ENCODE measurements at places on chromosomes 11 and 22.

GRCh38 chr11:85627332-85627997 is at the start of gene DLG2:
Gene DLG2, minus strand, starts transcription at chr11:85627344.
- DNase-seq, result no peak

DNA sequence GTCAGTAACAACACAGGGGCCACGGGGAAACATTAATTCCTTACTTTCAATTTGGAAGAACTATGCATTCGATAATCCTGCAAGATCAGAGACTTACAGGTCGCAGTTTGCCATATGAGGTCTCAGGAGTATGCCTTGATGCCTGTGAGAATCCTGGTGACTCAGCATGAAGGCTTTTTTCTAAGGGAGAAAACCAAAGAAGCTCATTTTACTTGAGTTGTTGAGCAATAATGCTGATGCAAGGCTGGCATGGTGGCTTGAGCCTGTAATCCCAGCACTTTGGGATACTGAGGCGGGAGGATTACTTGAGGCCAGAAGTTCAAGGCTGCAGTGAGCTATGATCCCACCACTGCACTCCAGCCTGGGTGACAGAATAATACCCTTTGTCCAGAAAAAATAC is 26.6 kb downstream of the ATG16L2 start:
- no peak for DNase-seq

DNA sequence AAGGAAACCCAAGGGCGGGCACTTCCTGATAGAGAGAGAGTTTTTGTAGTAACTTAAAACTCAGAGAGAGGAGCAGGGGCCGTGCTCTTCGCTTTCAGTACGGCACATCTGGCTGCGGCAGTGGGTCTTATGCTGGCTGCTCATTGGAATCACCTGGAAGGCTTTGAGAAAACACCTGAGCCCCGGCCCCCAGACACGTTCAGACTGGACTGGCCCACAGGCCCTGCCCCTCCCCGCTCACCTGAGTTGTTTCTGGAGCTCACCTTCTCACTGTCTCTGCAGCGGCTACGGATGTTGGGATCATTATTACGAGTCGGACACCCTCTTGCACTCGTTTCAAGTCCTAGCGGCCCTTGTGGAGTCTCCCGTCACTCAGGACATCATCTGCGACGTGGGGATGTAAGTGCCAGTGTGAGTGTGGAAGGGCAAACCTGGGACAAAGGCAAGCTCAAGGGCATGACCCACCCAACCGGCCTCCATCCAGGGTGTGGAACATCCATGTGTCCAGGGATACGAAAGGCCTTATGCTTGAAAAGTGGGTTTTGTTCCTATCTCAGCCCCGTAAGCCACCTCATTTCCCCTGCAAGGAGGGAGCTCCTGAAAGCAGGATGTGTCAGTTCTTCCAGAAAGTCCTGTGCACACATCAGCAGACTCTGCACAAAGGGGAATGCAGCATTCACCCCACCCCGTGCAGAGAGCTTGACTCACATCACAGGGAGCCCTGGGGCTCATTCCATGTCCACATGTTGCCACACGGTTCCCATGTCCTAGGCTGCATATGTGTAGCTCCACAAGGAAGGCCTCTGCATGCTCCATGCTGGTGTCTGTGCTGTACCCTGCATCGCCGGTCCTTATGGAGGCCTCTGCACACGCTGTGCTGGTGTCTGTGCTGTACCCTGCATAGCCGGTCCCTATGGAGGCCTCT is 5.4 kb downstream of the NADSYN1 start:
- DNase-seq, result no peak

DNA sequence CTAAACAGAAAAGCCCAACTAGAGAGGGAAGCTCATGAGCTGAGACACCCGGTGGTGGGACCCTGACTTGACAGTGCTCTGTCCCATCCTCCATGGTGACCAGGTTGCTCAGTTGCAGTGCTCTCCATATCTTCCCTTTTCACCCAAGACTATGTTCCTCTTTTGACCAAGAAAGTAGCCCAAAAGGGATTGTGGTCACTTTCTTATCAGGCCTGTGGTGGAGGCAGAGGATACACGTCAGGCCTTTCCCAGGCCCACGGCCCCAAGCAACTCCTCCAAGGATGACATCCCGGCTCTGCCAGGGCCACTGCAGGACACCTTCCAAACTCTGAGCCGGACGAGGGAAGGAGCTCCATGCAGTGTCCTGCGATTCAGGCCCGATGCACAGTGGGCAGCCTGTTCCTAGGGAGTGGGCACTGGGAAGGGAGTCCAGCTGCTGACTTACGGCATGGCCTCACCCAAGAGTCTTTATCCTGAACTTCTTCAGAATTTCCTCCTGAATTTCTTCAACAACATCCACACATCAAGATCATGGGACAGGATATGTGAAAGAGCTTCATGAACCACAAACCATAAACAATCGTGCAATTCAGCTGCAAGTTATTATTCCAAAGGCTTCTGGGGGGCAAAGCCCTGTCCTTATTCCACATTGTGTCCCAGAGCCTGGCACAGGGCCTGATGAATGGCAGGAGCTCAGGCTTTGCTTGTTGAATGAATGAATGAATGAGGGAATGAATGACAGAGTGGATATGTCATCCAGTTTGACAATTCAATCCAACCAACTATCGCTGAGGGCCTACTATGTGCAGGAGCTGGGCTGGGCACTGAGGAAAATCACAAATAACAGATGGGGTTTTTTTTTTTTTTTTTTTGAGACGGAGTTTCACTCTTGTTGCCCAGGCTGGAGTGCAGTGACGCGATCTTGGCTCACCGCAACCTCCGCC is 36.0 kb upstream of the MYH9 start:
- no peak for DNase-seq

GRCh38 chr11:67468759-67469507 is at the start of gene TMEM134:
Gene TMEM134, minus strand, starts transcription at chr11:67469251. Its CDS starts 59 bp downstream, at chr11:67469192.
- DNase-seq, result peak; percentile 50

GRCh38 chr22:35523167-35523947 is 17.3 kb upstream of the RASD2 start:
- DNase-seq, result no peak

GRCh38 chr11:2102132-2102882 is 36.9 kb downstream of the IGF2 start:
- DNase-seq, result no peak

DNA sequence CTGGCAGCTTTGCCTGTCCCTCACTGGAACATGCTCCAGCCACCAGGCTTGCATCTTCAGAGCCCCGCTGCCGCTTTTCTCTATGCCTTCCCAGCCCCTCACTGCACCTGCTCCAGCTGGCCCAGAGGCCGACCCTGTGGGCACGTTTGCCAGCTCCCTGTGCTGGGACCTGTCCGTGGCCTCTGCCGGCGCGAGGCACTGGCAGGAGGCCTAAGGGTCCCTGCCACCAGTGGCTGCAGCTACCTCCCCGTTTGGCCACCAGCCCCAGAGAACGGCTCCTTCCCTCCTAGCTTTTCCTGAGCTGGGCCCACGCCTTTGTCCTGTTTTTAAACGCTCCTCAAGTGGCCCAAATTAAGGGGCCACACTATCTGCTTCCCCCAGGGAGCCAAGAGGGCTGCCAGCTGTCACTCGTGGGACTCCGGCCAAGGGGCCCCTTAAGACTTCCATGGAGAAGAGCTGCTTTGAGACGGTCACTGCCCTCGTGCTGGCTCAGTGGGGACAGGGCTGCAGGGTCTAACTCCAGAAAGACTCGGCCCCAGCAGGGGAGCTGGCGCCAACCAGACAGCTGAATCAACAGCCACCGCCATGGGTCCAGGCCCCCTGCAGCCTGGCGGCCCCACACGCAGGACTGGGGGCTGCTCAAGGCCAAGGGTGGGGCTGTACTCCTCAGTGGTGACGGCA is 24.6 kb upstream of the WNT7B start:
- peak; percentile 65 for DNase-seq

- DNase-seq, result no peak
These were observed 14.3 kb upstream of the BCL9L start for GRCh38 chr11:118939953-118940598.

DNA sequence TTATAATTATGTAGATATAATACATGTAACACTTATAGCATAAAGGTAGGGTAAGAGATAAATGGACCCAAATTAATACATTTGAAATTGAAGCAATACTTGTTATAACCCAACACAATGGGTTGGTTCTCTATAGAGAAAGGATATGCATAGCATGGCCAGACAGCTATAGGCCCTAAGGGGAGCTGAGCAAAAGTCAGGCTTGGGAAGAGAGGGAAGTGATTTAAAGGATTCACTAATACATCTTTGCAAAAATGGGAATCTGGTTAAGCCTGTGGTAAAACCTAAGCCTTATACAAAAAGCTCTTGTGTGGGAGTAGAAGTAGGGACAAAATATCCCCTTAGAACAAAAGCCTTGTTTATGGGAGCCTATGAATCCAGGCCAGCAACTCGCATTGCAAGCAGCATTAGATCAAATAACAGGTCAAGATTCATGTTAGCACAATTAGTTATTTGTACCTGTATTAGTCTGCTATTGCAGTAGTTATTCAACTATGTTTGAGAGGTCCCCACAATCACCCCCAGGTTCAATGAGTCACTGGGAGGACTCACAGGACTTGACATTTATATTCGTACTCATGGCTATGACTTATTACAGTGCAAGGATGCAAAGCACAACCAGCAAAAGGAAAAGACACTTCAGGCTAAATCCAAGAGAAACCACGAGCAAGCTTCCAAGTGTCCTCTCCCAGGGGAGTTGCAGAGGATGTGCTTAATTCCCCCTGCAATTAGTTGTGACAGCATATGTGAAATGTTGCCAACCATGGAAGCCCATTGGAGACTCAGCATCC is 144.7 kb upstream of the LMO1 start:
- DNase-seq, result no peak

- no peak for DNase-seq
These were observed 127.8 kb downstream of the TEAD1 start for GRCh38 chr11:12801976-12802375.

GRCh38 chr11:129721685-129722084 is 94.0 kb upstream of the TMEM45B start:
- no peak for DNase-seq

GRCh38 chr11:124538019-124538418 is 5.4 kb downstream of the OR8B12 start:
- DNase-seq, result no peak
